Right ventricle myocardium inferior (tissue), 1 donor: ENCODE measurements at places on chromosomes 3 and 15. TPM values are rescaled to one million over a fixed set of nuclear protein-coding genes. Genes with fewer than 3 reads are reported as not detected.

ADAMTS7 gene
- 32.1 TPM for total RNA-seq

DNA sequence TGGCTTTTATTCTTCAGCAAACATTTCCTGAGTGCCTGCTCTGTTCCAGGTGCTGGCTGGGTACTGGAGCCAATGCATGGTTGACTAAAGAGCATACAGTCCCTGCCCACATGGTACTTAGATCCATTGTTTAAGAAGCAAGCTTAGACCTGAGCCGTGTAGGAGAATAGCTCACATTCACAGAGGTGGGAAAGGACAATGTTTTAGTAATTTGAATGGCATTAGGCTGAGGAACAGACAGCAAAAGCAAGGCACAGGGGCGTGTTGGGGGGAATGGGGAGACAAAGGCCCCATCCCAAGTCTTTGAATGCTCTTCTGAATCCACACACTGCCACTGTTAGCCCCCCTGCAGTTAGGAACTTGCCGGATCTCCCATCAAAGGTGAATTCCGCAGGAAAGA is 388.2 kb upstream of the RGMA start:
- no peak for DNase-seq

- DNase-seq: no peak
These were observed 45.9 kb upstream of the TMEM115 start for GRCh38 chr3:50405249-50405648.

- no peak for DNase-seq
These were observed 88.2 kb upstream of the PROK2 start for GRCh38 chr3:71873093-71873611.

- DNase-seq: no peak
These were observed 103.6 kb downstream of the DAPK2 start for GRCh38 chr15:63942486-63943365.

GRCh38 chr3:53748512-53749271 is 97.5 kb downstream of the CHDH start:
- peak; percentile 45 for DNase-seq

- DNase-seq: no peak
These were observed 718.7 kb upstream of the SGO1 start for GRCh38 chr3:20904671-20905070.

DNA sequence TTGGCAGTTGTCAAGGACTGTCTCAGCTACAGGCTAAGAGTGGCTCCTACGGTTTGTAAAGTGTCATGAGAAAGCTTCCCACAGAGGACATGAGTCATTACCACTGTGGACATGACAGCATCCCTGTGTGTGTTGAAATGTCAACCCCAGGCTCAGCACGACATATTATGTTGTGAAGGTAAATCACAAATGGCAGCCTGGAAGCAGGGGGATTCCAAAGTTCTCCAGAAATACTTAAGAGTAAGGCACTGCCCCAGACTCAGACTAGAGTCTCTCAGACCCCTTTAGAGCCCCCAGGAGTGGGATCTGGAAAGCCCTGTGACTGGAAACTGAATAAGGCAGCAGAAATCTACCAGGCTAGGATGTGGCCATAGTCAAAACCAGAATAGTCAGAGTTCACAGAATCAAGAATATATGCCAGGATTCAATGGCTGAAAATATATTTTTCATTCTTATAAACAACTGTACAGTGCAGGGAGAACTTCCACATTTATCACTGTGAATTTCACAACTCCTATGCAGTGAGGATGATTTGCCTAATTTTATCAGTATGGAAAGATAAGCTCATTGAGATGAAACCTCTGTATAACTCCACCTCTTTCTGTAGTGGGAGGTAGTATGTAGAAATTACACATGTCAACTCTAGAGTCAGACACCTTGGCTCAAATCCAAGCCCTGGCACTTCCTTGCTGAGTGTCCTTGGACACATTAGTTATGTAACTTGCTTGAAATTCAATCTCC is 237.1 kb upstream of the CFAP20DC start:
- DNase-seq: no peak
